ENCODE measurements at places on chromosomes 6 and 20.

DNA sequence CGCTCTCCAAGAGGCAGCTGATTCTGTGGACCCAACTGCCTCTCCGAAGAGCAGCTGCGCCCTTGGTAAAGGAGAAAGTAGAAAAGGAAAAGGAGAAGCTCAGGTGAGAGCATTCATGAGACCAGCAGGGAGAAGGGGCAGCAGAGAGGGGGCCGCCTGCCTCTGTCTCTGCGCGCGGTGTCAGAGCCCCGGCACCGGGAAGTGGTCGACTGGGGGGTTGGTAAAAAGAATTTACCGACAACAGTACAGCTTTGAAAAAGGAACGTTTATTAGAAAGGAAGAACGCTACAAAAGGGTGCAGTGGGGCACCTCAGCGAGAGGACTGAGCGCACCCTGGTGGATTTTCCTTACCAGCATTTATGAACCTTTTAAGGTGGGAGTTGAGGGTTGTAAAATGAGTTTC is 61.9 kb downstream of the GPR6 start:
- DNase-seq = peak; percentile 14

DNA sequence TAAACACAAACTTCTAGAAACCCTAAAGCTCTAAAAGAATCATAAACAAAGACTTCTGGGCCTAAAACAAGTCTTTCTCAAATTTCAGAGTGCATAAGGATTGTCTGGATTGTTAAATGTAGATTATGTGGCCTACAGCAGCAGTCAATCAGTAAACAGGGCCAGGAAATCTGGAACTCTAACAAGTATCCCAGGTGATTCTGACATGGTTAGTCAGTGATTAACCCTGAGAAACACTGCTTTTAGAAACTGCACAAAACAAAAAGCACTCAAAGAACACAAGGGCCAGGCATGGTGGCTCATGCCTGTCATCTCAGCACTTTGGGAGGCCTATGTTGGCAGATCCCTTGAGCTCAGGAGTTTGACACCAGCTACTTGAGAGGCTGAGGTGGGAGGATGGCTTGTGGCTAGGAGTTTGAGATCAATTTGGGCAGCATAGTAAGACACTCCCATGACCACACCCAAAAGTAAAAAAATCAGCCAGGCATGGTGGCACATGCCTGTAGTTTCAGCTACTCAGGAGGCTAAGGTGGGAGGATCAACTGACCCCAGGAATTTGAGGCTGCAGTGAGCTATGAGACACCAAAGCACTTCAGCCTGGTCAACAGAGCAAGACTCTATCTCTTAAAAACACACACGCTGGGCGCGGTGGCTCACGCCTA is 5.9 kb downstream of the MED20 start:
- DNase-seq = no peak

DNA sequence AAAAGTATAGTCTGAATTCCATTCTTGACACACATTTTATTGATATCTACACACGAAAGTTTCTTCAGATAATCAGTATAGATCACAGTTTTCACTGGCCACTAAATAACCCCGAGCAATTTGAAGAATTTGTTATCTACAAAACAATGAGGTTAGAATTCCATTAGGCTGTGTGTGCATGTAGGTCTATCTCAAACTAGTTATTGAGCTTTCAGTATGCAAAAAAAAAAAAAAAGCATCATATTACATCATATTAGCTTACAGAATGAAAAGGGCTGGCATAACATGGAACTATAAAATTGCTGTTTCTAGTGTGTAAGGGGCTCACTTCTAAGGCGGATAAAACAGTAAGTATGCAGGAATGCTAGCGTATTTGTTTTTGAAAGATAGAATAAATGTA is 59.5 kb upstream of the ADGRG6 start:
- DNase-seq = no peak

GRCh38 chr6:32047084-32047478 is 8.9 kb downstream of the CYP21A2 start:
- DNase-seq = peak; percentile 58

- no peak for DNase-seq
Observed at GRCh38 chr6:137819740-137820139, 47.3 kb upstream of the TNFAIP3 start.

DNA sequence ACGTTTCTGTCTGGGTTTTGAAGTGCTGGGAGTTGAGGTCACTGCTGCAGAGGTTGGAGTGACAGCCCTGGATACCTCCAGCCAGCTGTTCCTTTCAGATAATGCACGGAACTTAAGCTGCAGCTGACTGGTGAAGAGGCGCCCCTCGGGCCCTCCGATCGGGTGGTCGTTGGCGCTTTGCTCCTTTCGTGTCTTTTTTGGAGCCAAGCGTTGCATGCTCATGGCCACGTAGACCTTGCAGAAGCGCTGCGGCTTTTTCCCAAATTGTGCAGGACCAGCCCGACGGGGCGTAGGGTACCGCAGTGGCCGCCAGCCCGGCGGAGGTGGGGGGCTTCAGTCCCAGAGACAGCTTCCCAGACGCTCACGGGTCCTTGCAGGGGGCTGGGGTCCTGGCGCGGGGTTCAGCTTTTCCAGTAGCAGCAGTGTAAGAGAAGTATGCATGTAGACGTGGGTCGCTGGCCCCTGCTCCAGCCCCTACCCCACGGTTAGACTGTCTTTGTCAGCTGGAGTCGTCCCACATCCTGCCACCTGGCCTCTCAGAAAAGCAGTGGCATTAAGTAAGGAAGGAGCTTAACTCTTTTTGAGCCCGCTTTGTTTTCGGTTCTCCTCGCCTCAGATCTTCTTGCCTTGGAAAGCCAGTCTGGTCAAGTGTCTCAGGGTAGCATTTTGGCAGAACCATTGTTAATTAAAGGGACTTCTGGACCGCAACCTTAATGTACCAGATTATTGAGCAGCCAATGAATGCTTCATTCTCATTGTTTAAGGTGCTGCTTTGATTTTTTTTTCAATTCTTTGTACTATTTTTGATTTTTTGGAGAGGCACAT is 838 bp downstream of the TNFAIP3 start:
- DNase-seq = no peak

GRCh38 chr20:58988565-58988882 is 7.5 kb downstream of the NELFCD start:
- no peak for DNase-seq

DNA sequence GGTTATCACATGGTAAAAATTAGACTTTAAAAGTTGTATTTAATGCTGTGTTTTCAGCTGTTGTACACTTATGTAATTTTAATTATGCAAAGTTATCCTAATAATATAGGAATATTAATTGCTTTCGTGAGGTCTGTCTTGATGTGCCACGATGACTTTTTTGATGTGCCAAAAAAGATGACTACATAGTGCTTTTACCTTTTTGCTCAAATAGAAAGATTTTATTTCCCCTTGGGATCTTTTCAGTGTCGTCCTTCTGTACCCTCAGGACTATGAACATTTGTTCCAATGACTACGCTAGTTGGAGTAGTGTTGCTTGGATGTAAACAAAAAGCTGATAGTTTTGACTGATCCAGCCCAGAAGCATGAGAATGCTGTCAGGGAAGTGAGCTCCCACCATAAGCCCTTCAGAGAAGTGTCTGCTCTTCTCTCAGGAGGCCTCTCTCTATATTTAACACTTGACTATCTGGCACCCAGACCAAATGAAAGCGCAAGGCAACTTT is 1.2 kb upstream of the CD164 start:
- no peak for DNase-seq

- no peak for DNase-seq
Observed at GRCh38 chr6:144602523-144603180, 317.5 kb downstream of the UTRN start.

DNA sequence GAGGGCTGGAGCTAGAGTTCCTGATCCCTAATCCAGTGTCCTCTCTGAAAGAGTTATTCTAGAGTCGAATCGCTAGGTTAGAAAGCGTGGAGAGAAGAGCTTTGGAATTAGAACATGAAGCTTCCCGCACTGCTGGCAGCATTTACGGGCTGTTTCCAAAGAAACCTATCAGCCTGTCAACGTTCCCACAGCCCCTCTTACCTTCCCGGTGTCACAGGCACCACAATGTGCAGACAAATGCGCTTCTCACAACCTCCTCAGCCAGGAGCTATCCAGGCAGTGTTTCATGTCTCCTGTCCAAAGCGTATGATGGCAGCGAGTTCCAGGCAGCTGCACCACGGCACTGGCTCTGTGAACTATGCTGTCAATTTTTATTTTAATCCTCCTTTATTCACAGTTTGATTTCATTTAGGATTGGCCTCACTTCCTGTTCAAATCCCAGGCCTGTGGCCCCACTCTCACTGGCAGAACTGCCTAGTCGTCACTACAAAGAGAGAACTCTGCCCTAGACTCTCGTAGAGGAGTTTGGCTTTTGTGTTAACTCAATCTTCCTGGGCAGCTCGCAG is 322.8 kb upstream of the SOX4 start:
- DNase-seq = no peak

- no peak for DNase-seq
Observed at GRCh38 chr6:119043265-119043664, 35.2 kb downstream of the FAM184A start.

GRCh38 chr6:144178323-144178722 is 28.0 kb downstream of the STX11 start:
- no peak for DNase-seq

- peak; percentile 10 for DNase-seq
Observed at GRCh38 chr20:55472704-55473103, 532.6 kb downstream of the CBLN4 start.

GRCh38 chr20:62595491-62595890 is 46.8 kb upstream of the SLCO4A1 start:
- peak; percentile 57 for DNase-seq

DNA sequence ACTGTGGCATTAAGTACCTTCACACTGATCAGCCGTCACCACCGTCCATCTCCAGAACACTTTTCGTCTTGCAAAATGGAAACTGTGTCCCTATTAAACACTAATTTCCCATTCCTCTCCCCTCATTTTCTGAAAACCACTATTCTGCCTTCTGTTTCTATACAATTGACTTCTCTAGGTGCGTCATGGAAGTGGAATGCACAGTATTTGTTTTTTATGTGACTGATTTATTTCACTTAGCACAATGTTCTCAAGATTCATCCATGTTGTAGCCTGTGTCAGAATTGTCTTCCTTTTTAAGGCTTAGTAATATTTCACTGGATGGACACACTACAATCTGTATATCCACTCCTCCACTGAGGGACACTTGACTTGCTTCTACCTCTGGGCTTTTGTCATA is 53.8 kb upstream of the PDE10A start:
- peak; percentile 44 for DNase-seq

DNA sequence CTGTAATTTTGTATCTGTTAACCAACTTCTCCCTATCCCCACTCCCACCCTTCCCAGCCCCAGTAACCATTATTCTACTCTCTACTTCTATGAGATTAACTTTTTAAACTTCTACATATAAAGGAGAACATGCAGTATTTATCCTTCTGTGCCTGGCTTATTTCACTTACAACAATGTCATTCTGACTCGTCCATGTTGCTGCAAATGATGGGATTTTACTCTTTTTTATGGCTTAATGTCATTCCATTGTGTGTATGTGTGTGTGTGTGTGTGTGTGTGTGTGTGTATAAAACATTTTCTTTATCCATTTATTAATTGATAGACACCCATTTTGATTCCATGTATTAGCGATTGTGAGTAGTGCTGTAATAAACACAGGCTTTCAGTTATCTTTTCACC is 76.1 kb downstream of the COL19A1 start:
- DNase-seq = no peak

- DNase-seq = no peak
Observed at GRCh38 chr6:18347866-18348265, 39.3 kb upstream of the RNF144B start.

DNA sequence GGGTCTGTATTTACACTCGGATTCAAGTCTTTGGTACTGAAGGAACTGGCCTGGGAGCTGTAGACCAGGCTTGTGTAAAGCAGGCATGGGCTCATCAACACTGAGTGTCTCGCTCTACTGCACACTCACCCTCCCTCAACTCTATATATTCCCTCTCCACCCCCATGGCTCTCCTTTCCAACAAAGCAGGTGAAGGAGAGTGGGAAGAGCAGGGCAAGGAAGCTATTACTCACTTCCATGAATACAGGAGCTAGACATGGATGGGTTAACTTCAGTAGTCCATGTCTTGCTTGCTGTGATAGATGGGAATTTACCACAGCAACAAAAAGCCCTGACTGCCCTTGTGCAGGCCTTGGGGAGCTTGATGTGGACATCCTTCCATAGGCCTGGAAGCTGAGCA is 20.7 kb upstream of the SLC2A12 start:
- no peak for DNase-seq

DNA sequence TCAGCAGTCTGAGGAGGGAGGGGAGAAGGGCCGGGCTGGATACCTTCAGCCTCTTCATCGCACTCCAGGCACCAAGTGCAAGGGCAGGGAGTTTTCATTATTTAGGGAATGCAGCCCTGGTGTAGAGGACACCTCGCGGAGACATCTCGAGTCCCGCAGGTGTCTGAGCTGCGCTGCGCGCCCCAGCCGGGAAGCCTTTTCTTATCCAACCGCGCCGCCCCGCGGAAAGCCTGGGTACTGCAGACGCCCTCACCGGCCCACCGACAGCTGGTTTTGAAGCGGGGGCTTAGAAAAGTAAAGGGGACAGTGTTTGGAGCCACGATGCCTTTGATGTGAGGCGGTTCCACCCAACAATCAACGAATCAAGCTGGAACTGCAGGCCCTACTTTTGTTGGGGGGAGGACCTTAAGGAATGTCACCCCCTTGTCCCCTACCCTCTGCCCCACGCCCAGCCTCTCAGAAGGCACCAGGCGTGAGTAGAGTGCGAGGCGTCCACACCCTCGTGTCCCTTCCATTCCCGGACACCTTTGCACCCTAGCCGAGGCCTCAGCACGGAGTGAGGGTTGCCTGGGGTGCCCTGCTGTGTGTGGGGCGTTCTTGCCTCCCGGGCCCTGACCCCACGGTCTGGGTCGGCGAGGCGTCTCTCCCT is 8.6 kb downstream of the NKX2-2 start:
- DNase-seq = peak; percentile 65

- DNase-seq = peak; percentile 70
Observed at GRCh38 chr6:7145885-7146828, 38.4 kb downstream of the RREB1 start.

GRCh38 chr6:165556116-165556843 is 106.8 kb downstream of the PDE10A start:
- DNase-seq = peak; percentile 34

DNA sequence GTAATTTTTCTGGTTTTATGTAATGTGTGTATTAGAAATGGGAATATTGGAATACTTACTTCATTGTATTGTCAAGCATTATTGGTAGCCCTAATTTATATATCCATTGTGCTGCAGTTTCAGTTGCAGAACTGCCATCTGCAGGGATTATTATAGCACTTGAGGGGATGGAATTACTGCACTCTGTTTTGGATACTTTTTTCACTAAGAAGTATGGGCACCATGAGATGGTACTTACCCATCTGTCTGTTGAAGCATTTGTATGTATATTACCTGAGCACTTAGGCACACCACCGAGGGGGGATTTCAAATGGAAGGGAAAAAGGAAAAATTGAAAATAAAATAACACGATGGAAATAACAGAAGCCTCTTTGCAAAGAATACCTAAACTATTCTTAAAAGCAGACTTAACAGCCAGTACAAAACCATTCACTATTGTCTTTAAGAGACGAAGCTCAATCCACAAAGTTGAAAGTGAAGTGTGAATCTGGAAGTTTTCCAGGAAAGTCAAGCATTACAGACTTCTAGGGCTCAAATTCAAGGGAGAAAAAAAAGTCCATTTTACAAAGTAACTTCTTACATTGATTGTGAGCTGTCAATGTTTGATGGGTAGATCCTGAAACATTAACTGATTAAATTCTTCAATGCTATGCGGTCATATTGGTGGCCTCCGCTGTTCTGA is 318.7 kb downstream of the SOX4 start:
- DNase-seq = no peak

Data from HT1080 (cell line).